ENCODE measurements at places on chromosomes 16 and 17. TPM values are rescaled to one million over a fixed set of nuclear protein-coding genes. Genes with fewer than 3 reads are reported as not detected.

LPO gene
- total RNA-seq = not detected

MYO15A gene
- total RNA-seq = under 0.01 TPM

CCDC200 gene
- not detected for total RNA-seq

SNAI3 gene
- total RNA-seq = not detected

GFAP gene
- total RNA-seq = 7.0 TPM

PRR29 gene
- total RNA-seq = 0.52 TPM

OR1F1 gene
- not detected for total RNA-seq

HASPIN gene
- not detected for total RNA-seq

DPEP2 gene
- total RNA-seq = 1.3 TPM

GRCh38 chr16:27692576-27692975 lies 142.6 kb downstream of the KATNIP start:
- no peak for DNase-seq

DNA sequence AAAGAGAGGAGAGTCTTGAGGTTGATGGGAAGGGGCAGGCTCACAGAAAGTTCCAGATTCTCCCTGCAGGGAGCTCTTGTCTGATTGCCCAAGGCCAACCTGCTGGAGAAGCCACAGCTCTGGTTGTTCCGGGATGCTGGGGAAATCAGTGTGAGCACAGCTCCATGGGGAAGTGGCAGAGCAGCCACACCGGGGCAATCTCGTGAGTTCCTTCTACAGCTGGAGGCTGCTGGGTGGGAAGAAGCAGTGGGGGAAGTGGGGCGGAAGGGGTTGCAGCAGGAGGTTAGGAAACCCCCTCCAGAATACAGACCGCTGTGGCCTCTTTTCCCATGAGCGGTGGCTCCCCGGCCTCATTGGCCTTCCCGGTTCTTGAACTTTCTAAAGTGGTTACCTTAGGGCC lies 34.0 kb downstream of the KIAA0513 start:
- peak; percentile 70 for DNase-seq

DNA sequence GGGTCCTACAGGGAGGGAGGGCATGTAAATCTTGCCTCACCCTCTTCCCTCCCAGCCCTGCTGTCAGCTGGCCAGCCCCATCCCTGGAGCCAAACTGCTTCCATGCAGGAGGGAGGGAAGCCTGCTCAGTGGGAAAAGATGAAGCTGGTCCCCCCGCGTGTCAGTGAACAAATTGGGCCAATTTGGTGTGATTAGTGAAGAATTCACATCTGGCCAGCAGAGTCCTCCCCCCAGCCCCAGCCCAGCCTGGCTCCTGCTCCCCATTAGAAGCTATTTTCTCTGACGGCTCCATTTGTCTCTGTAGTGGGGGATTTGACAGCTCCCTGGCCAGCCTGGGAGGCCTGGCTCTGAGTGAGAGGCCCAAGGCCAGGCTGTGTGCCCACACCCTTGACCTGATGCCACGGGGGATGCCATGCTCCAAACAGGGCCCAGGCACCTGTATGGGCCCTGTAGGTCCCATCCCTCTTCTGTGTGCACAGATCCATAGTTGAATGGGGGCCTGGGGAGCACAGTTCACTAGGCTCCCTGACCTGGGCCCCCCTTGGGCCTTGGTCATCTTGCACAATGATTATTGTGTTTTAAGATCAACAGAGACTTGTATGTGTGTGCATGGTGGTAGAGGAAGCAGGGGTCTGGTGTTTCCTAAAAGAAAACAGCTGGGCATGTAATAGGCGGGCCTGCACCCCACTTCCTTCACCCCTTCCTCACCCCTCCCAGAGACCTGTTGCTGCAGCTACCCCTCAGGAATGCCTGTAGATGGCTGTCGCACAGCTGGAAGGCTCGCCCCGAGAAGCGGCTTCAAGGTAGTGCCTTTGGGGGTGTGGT lies 50.7 kb upstream of the TAC4 start:
- no peak for DNase-seq

GRCh38 chr17:75688209-75688825 lies 21.2 kb downstream of the SAP30BP start:
- no peak for DNase-seq

- no peak for DNase-seq
These were observed 53.0 kb downstream of the N4BP1 start for GRCh38 chr16:48556913-48557351.

DNA sequence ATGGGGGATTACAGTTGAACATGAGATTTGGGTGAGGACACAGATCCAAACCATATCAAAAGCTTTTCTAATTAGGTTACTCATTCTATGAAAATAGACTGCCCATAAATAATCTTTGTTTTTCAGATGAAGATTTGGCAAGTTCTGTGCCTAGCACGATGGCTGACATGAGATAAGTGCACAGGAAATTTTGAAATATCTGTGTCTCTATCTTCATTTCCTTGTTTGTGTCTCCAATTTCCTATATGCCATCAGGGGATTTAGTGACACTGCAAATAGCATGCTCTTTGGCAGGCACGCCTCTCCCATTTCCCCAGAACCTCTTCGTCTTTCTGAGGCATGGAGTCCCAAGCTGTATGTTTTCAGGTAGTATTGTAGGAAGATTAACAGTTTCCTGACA lies 544.6 kb downstream of the CDH13 start:
- DNase-seq = no peak

- DNase-seq = no peak
These were observed 2.8 kb downstream of the OMG start for GRCh38 chr17:31294231-31294630.

GRCh38 chr17:17937201-17937853 lies 34.9 kb downstream of the TOM1L2 start:
- no peak for DNase-seq

GRCh38 chr16:71843572-71843971 lies 2.2 kb upstream of the ATXN1L start:
- no peak for DNase-seq

- no peak for DNase-seq
These were observed 1.7 kb downstream of the CAPNS2 start for GRCh38 chr16:55568207-55568606.

GRCh38 chr17:73851091-73851490 lies 206.8 kb upstream of the SDK2 start:
- DNase-seq = no peak

DNA sequence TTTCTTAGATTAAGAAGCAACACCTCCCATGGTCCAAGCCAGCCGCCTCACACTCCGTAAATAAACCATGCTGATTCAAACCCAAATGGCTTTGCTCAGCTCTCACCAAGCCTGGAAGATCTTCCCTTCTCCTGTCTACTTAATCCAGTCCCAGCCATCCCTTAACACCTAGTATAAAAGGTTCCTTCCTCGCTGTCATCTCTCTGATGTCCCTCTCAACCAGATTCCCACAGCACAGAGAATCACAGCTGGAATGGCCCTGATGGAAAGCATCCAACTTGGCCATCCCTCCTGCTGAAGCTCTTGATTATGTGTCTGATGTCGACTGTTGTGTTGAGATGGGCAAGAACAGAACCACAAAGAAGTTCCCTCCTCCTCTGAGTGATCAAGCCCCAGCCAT lies 50.6 kb upstream of the ADCY9 start:
- no peak for DNase-seq

GRCh38 chr17:27630607-27631410 lies at the start of gene LGALS9:
TSS of gene LGALS9 (plus strand) at chr17:27631188. CDS start at chr17:27631266, 78 bp downstream.
- peak; percentile 37 for DNase-seq

GRCh38 chr17:75404223-75404730 lies 1.2 kb downstream of the GRB2 start:
- peak; percentile 72 for DNase-seq

GRCh38 chr16:63363738-63364137 lies 1327.5 kb upstream of the CDH8 start:
- DNase-seq = no peak

- DNase-seq = peak; percentile 69
These were observed at the start of gene SPHK1 for GRCh38 chr17:76384222-76384986. TSS of gene SPHK1 (plus strand) at chr17:76384609. CDS start at chr17:76385645, 1,036 bp downstream.

DNA sequence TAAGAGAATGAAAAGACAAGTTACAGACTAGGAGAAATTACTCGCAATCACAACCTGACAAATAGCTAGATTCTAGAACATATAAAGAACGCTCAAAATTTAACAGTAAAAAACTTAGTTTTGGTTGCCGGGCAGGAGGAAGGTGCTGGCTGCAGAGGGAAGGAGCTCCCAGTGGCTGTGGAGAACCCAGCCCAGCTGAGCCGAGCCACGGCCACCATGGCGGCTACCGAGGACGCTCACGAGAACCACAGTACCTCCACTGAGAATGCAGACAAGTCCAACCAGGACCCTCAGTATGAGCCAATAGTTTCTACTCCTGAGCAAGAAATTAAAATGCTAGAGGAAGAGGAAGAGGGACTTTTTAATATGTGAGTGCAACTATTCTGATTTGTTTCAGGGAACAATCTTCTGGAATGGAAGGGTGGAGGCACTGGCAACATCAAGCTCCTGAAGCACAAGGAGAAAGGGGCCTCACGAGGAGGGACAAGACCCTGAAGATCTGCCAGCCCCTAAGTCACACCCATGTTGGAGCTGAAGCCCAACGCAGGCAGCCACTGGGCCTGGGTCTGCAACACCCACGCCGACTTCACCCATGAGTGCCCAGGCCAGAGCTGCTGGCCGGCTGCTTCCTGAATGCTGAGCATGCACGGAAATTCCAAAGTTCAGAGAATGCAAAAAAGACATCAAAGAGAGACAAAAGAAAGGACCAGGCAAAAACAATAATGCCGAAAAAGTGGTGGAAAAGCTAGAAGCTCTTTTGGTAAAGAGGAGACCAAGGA lies 55.0 kb downstream of the DNAH17 start:
- DNase-seq = no peak

GRCh38 chr16:82156761-82157533 lies 13.1 kb downstream of the MPHOSPH6 start:
- DNase-seq = no peak

All from body of pancreas (tissue), 4 donors.